Smooth muscle cell of the brain vasculature (primary cell): ENCODE measurements at places on chromosomes 3 and 15.

DNA sequence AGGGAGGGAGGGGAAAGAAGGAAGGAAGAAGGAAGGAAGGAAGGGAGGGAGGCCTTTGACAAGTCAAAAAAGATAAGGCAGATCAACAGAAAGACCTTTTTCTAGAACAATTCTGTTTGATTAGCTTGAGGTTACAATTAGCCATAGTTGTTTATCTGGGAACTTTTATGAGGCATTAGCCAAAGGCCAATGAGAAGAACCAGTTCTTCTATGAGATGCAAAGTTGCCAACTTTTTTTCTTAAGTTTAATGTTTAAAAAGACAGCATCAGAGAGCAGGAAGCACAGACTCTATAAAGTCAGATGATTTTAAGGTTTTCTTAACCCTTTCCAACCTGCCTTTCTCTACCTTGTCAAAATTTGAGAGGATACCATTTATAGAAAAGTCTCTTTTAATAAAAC, 301.3 kb upstream of the NR2F2 start:
- no peak for DNase-seq

DNA sequence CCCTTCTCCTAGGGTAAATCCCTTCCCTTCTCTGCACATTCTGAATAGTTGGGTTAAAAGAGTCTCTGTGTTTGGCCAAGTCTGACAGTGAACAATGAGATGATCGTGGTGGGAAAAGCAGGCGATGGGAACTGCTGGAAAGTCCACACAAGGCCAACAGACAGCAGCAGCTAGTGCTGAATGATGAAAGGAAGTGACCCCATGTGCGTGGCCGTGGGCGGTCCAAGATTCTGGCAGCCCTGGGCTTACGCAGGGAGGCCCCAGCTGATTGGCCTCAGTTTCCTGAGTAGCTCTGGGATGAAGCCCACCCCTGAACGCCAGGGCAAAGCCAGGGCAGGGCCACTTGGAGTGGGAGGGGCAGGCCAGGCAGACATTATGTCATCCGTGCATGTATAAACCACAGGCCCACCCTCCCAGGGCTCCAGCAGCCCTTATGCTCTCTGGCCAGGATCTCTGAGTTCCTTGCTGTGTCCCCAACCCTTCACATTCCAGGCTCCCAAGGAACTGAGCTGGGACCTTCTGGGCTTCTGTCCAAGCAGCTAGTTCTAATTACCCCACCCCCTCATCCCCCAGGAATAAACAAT, 57.8 kb downstream of the CDC25A start:
- peak; percentile 91 for DNase-seq

GRCh38 chr3:14346191-14346590, 56.2 kb upstream of the SLC6A6 start:
- DNase-seq: no peak

GRCh38 chr3:113660896-113661295, 35.5 kb downstream of the USF3 start:
- DNase-seq: no peak

DNA sequence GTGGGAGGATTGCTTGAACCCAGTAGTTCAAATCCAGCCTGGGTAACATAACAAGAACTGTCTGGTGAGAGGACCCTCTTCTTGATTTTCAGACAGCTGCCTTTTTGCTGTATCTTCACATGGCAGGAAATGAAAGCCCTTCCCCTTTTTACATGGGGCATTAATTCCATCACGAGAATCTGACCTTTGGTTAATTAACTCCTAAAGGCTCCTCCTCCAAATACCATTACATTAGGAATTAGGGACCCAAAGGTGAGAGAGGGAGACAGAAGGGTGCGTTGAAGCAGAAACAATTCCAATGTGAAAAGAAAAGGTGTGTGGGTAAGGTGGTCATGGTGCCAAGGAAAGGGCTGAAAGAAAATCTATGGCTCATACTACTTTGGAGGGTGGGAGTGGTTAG, 536.2 kb downstream of the MAGI1 start:
- DNase-seq: no peak

DNA sequence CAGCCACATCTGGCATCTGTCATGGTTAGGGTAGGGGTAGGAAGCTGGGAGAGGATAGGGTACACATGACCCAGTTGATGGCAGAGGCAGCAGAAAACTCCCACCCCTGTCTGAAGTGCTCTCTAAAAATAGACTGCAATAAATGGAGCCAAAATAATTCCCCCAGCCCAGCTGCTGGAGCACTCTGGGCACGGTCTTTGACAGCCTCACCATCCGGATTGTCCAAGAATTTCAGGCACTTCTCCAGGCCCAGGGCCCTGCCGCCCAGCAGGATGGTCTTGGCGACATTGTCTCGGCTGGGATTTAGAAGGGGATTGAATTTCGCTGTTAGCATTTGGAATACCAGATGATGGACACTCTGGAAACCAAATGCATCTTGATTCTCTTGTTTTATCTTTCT, 103.7 kb downstream of the IQSEC1 start:
- DNase-seq: no peak

DNA sequence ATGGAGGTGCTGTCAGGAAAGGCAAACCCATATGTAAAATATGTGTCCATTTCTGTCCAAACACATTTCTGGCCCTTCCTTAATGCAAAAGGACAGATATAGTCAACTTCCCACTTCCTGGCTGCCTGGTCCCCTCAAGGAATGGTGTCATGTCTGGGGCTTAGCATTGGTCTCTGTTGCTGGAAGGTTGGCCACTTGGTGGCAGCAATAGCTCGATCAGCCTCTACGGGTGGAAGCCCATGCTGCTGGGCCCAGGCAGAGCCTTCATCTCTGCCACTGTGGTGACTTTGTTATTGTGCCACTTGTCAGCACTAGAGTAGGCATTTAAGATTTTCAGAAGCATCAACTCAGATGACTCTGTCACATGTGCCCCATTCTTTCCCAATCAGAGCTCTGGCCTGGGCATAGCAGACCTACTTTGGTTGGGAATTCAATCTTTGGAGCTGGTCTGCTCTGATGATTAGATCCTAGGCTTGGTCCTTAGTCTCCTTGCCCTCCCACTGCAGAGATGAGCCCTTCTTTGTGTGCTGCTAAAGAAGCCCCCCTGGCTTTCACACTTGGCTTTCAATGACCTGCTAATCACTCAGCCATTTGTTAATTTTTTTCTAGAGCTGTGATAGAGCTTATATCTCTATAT, 51.0 kb upstream of the SPSB4 start:
- no peak for DNase-seq

GRCh38 chr3:143163562-143164100, 44.1 kb downstream of the CHST2 start:
- no peak for DNase-seq

GRCh38 chr3:194306109-194306686, 44.9 kb downstream of the CPN2 start:
- no peak for DNase-seq

DNA sequence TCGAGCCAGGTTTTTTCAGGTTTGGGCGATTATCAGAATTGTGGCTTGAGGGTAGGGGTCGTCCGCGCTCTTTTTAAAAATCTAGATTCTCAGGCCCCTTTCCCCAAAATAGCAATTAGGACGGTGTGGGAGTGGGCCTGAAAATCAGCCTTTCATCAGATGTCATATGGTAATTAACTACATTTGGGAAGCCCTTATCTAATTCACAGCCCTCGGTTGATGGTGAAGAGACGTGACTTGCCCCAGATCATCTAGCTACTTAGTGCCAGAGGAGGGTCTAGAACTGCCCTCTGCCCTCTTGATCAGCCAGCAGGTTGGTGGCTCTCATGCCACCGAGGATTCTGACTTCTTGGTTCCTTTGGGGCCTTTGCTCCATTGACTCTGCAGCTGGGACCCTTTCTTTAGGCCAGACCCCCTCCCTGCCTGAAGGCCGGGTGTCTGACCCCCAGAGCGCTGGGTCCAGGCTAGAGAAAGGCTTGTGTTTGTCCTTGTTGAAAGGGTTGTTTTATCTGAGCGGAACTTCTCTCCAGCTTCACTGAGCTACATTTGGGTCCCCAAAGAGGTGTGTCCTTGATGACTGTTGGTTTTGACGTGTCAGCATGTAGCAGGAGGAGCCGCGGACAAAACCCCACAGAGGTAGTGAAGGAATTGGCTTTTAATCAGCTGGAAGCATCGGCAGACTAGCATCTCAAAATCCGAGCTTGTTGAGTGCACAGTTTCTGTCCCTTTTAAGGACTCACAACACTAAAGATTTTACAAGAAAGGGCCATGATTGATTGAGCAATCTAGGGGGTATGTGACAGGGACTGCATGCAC, 857 bp downstream of the AEN start:
- no peak for DNase-seq

DNA sequence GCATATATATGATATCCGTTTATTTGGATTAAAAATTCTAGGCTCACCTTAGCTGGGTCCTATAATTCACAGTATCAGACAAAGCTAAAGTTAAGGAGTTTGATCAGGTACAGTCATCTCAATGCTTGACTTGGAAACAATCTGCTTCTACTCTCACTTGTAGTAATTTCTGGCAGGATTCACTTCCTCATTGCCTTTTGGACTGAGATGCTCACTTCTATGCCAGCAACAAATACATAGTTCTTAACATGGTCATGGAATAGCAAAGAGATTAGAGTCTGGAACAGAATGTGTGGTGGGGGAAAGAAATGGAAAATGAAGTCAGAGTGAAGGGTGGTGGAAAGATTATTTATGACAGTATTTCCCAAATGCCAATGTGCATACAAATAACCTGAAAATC, 693.6 kb downstream of the CADM2 start:
- DNase-seq: no peak

DNA sequence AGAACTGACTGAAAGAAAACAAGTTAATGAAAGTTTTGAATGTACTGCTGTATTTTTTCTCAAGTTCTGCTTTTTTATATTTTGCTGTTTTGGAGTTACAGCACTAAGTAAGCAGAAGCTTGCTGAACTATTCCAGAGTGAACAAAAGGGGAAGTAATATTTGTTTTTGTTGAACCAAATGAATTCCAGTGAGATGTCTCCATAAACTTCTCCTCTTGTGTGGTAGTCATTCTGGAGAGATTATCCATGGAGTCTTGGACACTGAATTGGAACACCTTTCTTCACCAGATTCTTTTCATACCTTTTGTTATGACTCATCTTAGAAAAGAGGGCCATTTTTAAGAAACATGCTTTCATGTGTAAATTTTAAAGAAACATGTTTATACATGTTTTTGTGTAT, 8.8 kb downstream of the ANKUB1 start:
- DNase-seq: no peak

GRCh38 chr15:44468709-44469385, 41.4 kb downstream of the CTDSPL2 start:
- no peak for DNase-seq

DNA sequence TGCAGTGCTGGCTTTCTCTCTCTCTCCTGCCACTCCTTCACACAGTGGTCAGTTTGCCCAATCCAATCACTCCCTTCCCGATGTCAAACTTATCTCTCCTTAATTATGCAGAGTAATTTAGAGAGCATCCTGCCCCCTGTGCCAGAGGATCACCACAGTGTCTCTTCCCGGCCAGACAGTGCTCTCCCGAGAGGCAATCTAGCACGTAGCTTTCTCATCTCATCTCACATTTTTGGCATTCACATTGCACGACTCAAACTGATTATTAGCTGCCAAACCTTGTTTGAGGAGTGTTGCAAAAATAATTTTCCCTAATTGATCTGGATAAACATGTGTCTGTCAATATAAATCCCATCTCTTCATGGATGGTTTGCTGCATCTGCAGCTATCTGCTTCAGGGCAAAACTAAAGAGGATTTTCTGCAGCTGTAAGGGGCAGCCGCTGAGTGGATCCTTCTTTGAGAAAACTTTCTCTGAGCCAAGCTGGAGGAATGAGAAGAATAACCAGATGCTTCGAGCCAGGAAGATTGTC, 37.8 kb downstream of the SSUH2 start:
- DNase-seq: no peak

DNA sequence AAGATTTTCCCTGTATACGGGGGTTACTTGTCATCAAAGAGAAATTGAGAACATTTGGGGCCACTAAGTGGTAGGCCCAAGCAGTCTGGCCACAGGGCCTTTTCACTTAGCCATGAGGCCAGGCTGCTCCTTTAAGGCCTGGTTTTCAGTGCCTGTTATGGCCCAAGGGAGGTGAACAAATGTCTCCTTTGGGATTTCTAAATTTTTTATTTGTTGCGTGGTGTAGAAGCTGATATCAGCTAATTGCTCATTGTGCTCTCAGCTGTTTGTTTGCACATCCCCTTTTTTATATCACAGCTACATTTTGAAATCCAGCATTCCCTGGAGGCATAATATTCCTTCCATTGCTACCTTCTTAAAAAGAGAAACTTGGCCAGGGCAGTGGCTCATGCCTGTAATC, 48.5 kb downstream of the RLBP1 start:
- DNase-seq: no peak

DNA sequence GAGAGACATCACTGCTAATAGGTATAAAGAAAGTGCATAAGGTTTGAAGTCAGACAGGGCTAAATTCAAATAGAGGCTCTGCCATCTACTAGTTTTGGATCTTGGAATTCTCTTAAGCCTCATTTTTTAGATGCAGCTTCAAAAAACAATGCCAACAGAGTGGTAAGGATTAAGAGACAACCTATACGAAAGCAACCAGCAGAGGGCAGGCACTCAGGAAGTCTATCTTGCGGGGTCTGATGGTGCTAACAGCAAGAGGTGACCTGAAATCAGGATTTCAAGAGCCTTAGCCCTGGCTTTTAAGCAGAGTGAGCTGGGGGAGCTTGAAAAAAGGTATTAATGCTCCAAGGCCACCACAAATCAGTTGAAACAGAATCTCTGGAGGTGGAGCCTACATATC, 40.7 kb downstream of the LDHAL6B start:
- peak; percentile 40 for DNase-seq

DNA sequence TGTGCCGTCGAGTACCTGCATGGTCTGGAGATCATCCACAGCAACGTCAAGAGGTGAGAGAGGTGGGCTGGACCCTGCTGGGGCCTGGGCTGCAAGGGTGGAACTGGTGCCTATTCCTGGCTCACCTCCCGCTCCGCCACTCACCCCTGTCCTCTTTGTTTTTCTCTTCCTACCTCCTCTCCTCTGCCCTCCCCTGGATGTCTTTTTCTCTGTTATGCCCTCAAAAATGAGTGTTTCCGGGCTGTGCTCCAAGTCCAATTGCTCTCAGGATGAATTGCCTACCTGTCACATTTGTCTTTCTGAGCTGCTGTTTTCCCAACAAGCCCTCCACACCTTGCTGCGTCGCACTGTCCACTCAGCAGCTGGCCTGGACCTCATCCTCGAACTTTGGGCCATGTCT, 28.5 kb upstream of the TATDN2 start:
- DNase-seq: no peak

- DNase-seq: no peak
Measured at GRCh38 chr15:63226155-63226883, 36.9 kb downstream of the RAB8B start.

GRCh38 chr3:155891321-155891720, 20.9 kb downstream of the GMPS start:
- DNase-seq: no peak

GRCh38 chr15:78955355-78955754, 10.5 kb upstream of the CTSH start:
- no peak for DNase-seq

GRCh38 chr3:64541803-64542202, 146.0 kb downstream of the ADAMTS9 start:
- no peak for DNase-seq

DNA sequence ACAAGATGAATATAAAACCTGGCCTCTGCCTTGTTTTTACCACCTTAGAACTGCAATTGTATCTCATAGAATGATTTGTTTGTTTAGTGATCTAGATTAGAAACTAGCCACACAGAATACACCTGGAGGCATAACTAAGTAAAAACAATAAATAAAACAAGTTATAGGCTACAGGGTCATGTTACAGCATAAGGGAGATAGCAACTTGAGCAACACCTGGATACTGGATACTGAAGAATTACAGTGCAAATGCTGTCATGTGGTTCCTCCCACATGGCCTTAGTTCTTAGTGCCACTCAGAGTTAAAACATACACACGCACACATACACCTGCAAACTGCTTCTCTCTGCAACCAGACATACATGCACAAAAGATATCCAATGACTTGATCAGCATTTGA, 563.4 kb upstream of the DPPA4 start:
- no peak for DNase-seq
